ENCODE measurements at places on chromosomes 1 and 21.

DNA sequence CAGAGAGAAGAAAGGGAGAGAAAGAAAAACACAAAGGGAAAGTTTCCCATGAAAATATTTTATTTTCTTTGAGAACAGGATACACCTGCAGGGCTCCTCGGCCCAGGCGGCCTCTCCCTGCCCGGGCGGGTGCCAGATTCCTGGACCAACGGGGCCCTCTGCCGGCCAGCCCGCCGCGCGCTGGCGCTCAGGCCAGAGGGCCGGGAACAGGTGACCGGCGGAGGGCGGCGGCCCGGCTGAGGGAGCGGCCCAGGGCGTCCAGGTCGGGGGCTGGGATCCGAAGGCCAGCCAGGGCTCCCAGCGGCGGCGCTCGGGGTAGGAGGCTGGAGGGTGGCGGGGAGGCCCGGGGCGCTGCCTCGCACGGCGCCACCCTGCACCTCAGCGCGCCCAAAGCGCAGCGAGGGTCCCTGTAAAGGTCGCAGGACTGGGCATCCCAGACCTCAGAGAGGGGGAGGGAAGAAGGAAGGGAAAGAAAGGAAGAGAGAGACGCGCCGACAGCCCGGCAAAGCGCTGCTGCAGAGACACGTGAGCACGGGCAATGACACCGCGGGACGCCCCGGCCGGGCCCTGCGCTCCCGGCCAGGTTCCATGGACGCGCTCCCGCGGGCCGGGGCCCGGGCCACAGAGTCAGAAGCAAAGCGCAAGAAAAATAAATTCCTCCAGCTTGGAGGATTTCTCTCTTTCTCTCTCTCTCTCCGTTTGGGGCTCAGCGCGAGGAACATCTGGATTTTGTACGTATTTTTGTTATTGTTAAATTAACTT, 927 bp downstream of the WNT9A start:
- DNase-seq, result peak; percentile 34

DNA sequence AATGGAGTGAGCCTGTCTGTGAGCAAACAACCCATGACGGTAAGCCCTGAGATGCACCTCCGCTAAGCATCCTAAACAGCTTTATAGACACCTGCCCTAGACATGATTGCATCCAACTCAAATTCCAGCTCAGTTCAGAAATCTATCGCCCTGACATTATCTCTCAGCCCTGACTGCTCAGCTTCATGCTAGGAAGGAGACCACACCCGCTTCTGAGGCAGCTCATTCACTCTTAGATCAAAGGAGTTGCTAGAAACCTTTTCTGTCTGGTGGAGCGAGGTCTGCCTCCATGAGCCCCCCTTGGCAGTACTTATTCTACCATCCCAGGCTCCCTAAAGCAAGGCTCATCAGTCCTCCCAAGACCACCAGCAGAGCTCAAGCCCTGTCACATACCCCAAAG, 17.0 kb downstream of the IL10RB start:
- DNase-seq, result no peak

- DNase-seq, result no peak
Observed at GRCh38 chr1:18565321-18565720, 65.3 kb upstream of the PAX7 start.

DNA sequence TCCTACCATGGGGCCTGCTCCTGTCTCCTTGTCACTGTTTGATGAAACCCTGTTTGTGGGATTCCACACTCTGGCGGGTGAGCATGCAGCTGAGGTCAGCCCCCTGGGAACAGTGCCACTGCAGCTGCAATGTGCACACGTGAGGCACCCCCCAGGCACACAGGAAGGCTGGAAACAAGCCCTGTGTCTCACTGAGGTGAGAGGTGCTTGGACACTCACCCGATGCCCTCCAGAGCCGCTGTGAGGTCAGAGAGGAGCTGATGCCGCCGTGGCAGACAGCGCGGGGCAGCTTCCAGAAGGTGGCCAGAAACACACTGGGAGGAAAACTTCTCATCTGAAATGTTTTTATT, 49.7 kb downstream of the SLX9 start:
- no peak for DNase-seq

DNA sequence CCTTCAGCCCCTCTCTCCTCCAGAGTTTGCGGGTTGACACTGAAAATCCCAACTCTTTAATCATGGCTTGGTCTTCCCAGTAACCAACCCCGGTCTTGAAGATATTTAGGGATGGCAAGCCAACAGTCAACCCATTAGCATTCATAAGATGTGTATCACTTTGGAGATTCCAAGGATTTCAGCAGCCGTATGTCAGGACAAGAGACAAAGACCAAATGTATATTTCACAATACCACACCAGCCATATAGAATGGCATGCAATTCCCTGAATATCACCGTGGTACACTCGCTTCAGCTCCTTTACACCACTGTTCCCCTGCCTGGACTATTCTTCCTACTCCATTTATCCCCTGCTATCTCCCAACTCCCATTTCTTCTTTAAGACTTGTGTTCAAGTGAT, 109.2 kb downstream of the CSMD2 start:
- no peak for DNase-seq

Measured in NCI-H2081 treated with DMSO at 0.1 percent for 48 hours (cell line).